Posterior cingulate gyrus (tissue), 11 donors: ENCODE measurements at places on chromosomes 7 and 10.

DNA sequence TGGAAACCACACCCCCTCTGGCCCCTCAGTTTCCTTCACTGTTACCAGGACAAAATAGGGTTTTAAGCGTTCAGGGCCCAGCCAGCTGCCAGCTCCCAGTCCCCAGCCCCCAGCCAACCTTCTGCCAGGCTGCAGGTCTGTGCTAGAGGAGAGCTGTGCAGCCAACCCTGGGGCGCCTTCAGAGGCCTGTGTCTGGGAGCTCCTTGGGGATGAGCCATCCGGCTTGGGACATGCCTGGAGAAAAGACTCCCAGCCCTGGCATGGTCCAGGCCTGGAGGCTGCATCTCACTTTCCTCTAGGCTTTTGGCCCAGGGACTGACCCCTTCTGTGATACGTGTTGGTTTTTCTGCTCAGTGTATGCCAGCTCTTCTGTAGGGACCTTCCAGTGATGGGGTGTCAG lies 487.6 kb upstream of the MGMT start:
- no peak for DNase-seq

GRCh38 chr7:81973117-81973516 lies 203.3 kb upstream of the HGF start:
- no peak for DNase-seq

GRCh38 chr7:32941681-32942414 lies 15.4 kb upstream of the FKBP9 start:
- no peak for DNase-seq

- DNase-seq, result no peak
These were observed 2.2 kb upstream of the SUN3 start for GRCh38 chr7:48031111-48031510.

DNA sequence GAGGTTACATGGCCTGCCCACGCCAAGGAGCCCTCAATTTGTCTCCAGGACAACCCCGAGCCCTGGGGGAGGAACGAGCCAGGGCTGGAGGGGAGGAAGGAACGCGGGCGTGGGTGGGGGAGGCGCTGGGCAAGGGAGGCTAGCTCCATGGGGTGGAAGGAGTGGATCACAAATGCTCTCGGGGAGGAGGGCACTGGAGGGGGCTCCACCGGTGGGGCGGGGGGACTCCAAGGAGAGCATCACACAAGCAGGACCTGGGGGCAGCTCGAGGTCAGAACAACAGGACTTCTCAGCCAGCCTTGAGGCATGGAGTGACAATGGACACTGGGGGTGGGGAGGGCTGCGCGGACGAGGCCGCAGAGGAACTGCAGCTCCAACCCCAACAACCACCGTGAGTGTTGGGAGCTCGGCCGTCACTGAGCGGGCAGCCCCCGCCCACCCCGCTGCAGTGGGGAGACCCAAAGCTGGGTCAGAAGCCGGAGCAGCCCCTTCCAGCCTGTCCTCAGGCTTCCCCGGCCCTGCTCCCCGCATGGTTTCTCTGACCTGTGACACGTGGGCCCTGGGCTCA lies 41.1 kb downstream of the STK32C start:
- peak; percentile 79 for DNase-seq
